ENCODE measurements at places on chromosomes 2 and 18.

DNA sequence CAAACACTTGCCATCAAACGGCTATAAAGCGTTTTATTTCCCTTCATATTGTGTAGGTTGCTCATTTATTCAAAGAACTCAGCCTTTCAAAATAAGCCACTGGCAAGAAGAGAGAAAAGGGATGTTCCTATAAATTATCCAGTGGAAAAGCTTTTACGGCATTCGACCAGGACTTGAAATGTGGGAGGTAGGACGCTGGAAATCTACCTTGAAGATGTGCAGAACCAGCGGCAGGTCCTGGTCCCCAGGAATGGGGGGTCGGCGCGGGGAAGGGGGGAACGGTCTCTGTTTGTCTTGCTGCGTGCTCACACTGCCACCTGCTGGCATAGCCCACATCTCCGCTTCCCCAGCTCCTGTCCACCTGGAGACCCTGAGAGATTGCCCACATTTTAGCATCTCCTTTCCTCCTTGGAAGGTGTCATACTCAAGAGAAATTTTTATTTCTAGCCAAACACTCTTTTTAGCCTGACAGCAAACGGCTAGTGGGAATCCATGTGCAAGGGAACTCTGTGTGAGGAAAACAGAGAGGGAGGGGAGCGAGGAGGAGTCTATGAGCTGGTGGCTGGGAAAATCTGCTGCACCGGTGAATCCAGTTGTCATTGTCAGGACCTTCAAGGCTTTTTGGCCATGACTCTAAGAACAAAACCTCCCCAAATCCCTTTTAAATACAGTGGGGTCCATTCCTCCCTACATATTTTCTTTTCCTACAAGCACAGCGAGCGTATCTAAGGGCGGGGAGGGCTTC is 349.0 kb upstream of the PKDCC start:
- peak; percentile 37 for DNase-seq

GRCh38 chr2:240935103-240935876 is 29.2 kb downstream of the CROCC2 start:
- peak; percentile 1 for DNase-seq

DNA sequence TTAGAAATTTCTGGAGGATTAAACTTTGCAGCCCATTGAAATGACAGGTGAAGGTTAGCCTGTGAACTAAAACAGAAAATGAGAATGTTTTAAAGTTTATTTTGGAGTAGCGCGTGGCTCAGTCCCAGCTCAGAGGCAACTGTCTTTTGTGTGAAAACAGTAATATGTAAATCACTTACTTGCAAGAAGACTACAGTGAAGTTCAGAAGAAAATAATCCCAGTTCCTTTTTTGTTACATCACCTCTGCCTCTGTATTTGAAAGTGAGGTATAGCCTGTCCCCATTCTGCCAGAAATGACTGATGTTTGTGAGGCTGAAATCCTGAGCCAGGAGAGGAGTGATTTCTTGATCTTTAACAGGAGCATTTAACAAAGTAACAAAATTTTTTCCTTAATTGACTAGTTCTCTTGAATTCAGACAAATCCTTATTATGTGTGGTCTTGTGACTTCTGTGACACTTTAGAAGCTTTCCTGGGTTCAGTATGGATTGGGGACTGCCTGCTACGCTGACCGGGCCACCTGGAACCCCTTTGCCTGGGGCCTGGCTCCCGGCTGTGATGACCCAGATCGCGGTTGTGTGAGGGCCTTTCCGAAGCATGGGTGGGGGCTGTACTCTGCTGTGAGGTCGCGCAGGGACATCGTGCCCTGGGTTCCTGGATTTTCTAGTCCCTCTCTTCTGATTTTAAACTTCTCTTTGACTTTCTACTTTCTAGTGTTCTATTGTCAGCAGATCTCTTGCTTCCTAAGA is 24.3 kb downstream of the TRAPPC12 start:
- DNase-seq, result no peak

GRCh38 chr2:3079959-3080948 is 297.4 kb downstream of the EIPR1 start:
- peak; percentile 0 for DNase-seq

DNA sequence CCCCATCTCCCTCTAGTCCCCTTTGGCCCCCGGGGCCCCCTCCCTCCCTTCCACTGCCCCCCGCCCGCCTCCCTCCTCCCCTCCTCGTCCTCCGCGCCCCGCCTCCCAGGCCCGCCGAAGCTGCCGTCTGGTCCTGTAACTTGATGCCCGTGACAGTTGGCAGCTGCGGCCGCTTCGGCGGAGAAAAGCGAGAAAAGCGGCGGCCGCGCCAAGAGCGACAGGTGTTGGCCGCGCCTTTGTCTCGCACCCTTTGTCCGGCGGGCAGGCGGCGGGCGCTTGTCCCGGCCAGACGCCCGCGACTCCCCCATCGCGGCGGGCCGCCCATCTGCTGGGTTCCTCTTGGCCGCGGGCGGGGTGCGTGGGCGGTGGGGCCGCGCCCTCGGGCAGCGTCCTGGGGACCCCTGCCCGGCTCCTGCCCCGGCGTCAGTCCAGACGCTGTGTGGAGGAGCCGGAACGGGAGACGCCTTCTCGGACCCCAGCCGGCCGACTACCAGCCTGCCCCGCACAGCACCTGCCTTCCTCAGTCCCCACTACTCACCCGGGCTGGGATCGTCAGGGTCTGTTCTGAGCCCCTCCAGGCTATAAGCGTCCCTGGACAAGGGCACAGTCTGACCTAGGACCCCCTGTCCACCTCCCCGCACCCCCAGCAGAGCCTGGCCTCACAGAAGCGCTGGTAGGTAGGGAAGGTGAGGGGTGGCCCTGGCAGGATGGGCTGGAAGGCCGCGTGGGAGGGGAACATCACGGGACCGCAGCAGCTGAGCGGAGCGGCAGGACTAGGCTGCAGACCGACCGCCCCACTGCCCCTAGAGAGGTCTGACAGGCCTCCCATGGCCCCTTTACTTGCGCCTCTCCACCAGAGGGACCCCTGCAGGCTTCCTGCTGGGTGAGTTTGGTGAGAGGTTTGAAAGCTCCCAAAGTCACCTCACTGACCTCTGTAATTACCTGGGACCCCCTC is 1.2 kb upstream of the HES6 start:
- peak; percentile 87 for DNase-seq

DNA sequence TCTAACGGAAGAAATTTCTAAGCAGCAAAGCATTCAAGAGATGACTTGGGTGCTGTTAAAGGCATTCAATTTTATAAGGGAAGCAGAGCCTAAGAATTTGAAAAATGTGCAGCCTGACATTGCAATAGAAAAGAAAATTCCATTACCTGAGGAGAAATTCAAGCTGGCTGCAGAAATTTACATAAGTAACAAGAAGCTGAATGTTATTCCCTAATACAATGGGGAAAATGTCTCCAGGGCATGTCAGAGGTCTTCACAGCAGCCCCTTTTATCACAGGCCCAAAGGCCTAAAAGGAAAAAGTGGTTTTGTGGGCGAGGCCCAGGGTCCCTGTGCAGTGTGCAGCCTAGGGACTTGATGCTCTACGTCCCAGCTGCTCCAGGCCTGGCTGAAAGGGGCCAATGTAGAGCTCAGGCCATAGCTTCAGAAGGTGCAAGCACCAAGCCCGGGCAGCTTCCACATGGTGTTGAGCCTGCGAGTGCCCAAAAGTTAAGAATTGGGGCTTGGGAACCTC is 306.7 kb downstream of the RDH14 start:
- DNase-seq, result peak; percentile 22

- DNase-seq, result no peak
These were observed 619 bp upstream of the FAM168B start for GRCh38 chr2:131093696-131094462.

GRCh38 chr2:5589183-5589582 is 103.0 kb upstream of the SOX11 start:
- peak; percentile 18 for DNase-seq

DNA sequence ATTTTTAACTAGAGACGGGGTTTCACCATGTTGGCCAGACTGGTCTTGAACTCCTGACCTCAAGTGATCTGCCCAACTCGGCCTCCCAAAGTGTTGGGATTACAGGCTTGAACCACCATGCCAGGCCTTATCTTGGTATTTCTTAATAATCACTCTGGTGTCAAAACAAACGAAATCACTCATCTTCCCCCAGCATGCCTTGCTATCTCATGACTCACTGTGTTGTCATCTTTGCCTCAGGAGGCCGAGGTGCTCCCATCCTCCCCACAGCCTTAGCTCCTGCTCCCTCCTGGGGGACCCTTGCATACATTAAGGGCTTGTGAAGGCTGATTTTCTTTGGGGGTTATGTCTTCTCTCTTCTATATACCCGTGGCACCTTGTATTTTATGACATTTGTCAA is 250.1 kb upstream of the DPP10 start:
- no peak for DNase-seq

- peak; percentile 90 for DNase-seq
These were observed 21.5 kb upstream of the ALKAL2 start for GRCh38 chr2:309148-309953.

DNA sequence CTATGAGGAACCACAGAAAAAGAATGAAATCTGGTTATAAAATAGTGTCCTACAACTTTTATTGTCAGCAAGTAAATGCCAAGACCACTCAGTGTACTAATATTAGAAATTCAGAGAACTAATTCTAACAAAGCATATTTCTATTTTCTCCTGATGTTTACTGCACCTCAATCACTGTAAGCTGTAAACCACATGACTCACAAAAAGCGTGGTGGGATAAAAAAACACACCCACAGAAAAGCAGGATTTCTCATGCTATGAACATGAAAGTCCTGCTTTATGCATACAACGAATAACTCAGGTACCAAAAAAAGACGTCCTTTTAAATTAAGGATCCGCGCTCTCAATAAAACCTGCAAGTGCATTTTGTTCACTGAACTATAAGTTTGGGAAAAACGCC is 797 bp downstream of the TXNL4A start:
- no peak for DNase-seq

GRCh38 chr18:30929065-30929464 is 113.5 kb downstream of the DSC3 start:
- no peak for DNase-seq

- no peak for DNase-seq
These were observed 462.4 kb upstream of the ACVR2A start for GRCh38 chr2:147382322-147382948.

GRCh38 chr18:67783196-67783946 is 266.9 kb upstream of the DSEL start:
- no peak for DNase-seq

- no peak for DNase-seq
These were observed 24.3 kb downstream of the CRIM1 start for GRCh38 chr2:36379710-36380448.

- no peak for DNase-seq
These were observed 37.6 kb downstream of the RMC1 start for GRCh38 chr18:23540867-23541266.

DNA sequence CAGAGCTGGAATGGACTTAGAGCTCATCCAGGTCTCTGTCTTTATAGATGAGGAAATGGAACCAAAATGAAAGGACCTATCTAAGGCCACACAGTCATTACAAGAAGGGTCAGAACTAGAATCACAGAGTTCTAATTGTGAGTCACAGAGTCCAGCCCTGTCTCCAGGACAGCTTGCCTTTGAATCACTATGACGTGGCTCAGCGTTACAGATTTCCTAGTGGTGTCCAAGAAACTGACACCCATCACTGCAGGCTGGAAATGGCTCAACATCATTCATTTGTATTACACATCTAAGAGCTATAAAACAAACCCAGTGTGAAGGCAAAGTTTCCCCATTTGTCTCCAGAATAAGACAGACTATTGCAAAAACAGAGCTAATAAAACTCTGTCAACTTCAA is 164.3 kb upstream of the SIX2 start:
- DNase-seq, result no peak

- DNase-seq, result no peak
These were observed 141.4 kb downstream of the ZEB2 start for GRCh38 chr2:144378551-144378950.

DNA sequence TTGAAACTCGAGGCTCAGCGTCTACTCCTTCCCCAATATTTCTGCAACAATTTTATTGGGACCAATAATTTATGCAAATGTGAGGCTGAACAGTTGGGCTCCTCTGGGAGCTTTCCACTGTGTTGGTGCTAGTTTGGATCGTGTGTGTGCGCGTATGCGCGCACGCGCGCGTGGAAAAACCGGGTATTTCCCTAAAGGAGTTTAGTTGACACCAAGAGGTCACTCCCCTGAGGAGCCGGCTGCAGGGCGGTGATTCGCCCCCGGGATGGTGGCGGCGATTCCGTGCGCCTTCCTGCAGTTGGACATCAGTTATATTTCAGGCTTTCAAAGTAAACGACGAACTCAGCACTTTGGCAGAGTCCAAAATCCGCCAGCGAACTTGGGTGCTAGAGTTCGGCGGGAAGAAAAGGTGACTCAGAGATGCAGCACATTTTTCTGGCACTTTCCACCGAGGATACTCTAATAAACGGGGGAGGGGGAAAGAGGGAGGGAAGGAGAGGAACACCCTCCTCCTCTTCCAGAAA is 186.5 kb upstream of the FANCL start:
- peak; percentile 69 for DNase-seq

- no peak for DNase-seq
These were observed 612.5 kb downstream of the IRS1 start for GRCh38 chr2:226187156-226187555.

- DNase-seq, result no peak
These were observed 191.7 kb downstream of the THSD7B start for GRCh38 chr2:136957044-136957443.

DNA sequence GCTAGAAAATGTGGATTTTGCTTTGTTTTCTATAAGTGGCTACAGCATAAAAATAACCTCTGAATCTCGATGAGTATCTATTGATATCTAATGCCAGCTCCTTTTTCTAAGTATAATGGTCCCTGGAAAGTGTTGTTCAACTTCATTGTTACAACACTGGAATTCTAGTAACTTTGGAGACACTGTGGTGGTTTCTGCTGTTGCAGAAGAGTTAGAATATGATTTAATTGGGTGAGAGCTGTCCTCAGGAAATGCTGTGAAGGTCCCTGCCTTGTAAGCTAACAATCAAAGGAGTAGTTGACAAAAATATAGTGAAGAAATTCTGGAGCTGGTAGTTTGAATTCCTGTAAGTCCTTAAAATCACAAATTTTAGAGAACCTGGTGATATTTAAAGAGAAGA is 62.1 kb downstream of the C18orf63 start:
- no peak for DNase-seq

DNA sequence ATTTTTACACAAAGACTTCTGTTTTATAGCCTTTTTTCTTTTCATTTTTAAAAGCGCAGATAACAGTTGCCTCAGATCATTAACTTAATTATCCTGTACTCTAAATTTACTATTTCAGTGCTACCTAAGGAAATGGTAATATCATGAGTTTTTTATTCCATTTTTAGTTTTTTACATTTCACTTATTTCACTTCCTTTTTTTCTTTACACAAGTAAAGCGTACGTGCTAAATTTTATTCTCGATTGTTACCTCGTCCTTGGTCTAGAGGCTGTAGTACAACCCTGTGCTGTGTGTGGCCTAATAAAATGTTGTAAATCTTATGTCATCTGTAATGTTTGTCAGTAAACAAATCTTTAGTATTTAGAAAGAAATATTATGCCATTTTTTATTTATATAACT is 49.2 kb downstream of the CRIM1 start:
- DNase-seq, result no peak

- no peak for DNase-seq
These were observed 165.6 kb downstream of the SMAD7 start for GRCh38 chr18:48785091-48785614.

GRCh38 chr18:21830532-21830931 is 89.9 kb downstream of the MIB1 start:
- no peak for DNase-seq
